Cerebellar cortex (tissue), 1 donor: ENCODE measurements at places on chromosomes 5 and 9.

DNA sequence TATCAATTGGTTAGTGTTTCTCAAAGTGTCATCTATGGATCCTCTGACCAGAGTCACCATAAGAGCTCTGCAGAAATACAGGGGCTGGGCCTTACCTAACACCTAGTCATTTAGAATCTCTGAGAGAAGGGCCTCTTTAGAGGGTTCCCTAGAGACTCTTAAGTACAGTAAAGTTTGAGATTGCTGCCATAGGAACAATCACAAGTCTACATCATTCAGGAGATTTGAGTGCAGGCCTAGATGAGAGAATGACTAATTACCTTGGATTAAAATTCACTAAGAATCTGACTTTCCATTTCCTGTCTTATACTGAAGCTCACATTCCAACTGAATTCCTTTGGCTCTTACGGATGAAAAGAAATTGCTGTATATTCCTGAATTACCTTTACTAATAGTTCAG lies 182.1 kb upstream of the PTGER4 start:
- DNase-seq, result no peak

DNA sequence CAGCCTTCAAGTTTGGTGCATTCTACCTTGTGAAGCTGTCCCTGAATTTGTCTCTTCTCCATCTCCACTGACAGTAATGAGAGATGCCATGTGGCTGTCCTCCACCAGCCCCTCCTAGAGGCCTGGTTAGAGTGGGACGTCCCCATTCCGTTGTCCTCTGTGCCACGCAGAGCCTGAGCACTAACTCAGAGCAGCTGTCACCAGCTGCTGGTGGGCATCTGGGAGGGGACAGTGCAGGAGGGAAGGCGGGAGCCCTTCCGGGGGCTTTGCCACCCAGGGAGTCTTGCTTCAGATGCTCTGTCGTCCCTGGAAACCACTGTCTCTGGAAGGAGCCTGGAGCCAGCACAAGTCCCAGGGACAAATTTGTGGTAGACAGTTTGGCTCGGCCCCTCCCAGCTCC lies 78.6 kb downstream of the PDZD2 start:
- DNase-seq, result no peak

DNA sequence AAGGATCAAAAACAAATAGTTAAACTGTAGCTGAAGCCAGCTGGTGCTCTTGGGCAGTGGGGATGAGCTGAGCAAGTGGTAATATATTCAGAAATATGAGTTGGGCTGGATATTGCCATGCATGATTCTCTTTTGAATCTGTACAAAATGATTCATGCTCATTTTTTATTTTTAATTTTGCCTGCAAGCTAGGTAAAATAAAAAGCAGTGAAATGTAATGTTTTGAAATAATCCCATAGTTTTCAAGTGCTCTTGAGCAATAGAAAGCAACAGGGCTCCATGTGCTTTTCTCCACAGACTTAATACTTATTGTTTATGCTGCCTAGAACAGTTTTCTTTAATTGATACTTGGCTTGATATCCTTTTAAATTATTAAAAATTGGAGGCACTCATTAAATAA lies 489.3 kb downstream of the TLE4 start:
- DNase-seq, result no peak

GRCh38 chr9:104885818-104886709 lies 41.9 kb downstream of the ABCA1 start:
- no peak for DNase-seq

- DNase-seq, result no peak
Observed at GRCh38 chr9:12640866-12641636, 52.1 kb upstream of the TYRP1 start.

GRCh38 chr9:81305561-81306182 lies 383.7 kb downstream of the TLE1 start:
- no peak for DNase-seq

DNA sequence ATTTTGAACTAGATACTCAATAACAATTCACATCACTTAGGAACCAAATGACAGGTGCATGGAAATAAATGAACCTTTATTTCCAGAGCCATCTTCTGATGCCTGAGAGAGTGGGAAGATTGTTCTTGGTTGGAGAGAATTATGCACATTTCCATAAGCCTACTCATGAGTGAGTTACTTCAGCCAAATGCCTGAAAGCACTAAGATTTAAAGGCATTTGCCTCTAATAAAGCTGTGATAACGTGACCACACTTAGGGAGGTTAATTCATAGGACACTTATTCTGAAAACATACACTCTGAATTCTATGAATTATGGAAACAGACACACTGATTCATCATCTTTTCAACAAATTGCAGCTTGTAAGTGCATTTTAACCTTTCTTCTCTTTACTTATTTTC lies 40.0 kb downstream of the KCTD16 start:
- no peak for DNase-seq

DNA sequence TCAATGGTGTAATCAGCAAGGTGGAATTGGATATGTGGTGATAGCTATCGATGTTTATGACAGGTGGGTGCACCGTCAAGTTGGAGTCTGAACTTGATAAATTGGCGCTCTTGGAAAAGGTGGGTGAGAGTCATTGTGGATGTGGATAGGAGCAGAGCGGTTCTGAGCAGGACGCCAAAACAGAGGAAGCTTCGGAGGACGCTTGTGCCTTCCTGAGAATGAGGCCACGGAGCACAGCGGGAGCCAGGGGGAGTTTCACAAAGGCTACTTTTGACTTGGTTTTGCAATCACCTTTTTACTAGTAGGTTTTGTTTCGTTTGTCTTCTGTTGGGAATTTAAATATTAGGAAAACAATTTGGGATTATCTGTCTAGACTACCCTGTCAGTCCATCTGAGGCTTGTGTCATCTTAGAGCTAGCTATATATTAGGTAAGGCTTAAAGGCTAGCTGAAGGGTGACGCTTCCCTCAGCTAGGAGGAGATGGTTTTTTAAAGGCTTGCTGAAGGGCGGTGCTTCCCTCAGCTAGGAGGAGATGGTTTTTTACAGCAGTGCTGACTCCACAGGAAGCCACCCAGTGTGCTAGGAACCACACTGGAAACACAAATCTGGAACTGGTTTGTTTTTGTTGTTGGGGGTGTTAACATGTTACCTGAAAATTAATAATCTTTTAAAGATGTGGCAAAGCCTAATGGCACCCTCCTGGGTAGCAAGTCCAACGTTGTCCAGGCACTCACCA lies 142.4 kb upstream of the IRX4 start:
- no peak for DNase-seq
